NCI-H1930 (cell line): ENCODE measurements at places on chromosomes 7 and 10.
A peak's percentile ranks its signal among the peaks of the same experiment; 100 is the strongest.

- DNase-seq, result no peak
Measured at GRCh38 chr10:24929056-24929544, 23.3 kb downstream of the PRTFDC1 start.

- no peak for DNase-seq
Measured at GRCh38 chr10:130857631-130858295, 453.8 kb downstream of the TCERG1L start.

DNA sequence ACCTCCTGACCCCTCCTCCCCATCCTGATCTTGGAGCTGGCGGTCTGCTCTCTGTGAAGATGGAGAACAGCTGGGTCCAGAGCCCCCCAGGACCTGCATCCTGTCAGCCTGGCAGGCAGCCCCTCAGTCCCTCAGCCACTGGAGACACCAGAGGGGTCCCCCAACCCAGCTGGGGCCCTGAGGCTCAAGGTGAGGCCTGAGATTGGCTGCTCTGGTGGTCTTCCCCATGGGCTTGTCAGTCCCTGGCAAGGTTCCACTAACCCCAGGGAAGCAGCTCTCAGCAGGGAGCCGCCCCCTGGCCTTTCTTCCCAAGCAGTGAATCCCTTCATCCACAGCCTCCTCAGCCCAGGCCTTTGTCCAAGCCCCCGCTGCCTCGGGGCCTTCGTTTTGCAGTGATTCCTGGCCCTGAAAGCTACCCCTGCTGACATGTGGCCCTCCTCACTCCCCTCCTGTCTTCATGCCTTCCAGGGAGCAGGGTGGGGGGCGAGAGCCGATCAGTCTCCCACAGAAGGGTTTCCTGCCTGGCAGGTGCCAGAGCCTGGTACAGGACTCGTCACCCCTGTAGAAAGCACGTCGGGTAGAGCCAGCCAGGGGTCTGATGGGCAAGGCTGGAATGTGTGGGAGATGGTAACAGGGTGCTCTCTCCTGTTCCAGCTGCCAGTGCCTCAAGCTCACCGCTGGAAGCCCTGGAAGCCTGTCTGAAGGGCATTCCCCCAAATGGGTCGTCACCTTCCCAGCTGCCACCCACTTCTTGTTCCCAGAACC, 48.5 kb downstream of the ZNF467 start:
- no peak for DNase-seq

GRCh38 chr10:99937630-99938029, 72.1 kb downstream of the DNMBP start:
- no peak for DNase-seq

DNA sequence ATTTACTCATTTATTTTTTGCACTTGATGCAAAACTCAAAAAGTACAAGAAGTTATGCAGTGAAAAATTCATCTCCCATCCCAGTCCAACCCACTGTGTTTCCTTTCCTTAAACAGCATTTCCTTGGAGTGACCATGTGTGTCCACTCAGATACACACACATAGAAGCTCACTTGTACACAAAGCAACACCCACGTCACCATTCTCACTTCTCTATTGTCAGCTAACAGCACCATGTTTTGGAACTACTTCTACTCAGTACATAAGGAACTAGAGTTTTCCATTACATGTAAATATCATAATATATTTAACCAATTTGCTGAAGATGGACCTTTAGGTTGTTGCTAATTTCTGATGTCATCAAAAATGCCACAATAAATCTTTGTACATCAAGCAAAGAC, 167.6 kb downstream of the GRID1 start:
- no peak for DNase-seq

DNA sequence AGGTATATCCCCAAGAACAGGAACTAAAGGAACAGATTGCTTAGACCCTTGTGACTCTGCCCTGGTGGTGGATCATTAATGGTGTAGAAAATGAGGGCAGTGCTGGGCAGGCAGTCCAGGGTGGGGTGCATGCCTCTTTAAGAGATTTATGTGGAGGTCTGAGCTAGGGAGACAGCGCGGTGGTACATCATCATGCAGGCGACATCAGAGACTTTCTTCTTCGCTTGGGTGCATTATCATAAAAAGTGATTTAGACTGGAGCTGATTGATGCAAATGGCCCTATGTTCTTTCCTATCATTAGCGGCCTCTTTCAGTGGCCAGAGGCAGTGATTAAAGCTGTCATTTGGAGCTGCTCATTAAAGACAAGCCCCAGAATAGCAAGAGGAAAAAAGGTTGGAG, 519.1 kb upstream of the GALNT17 start:
- DNase-seq, result no peak

DNA sequence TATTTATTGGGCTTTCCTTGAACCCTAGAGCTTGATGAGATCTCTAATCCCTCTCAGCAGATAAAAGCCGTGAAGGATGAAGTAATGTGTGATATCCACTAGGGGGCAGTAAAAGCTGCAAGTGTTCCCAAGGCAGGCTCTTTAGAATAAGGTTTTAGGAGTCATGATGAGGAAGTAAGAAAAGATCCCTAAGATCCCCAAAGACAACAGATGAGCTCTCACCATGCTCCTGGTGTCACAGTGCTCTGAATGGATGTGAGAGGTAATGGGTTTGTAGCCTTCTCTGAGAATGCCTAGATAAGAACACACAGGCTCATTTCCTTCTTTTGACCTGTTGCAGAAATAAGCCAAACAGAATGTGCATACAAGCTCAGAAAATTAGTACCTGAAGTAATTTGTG, 70.4 kb upstream of the ITPRID1 start:
- DNase-seq, result peak; percentile 14

DNA sequence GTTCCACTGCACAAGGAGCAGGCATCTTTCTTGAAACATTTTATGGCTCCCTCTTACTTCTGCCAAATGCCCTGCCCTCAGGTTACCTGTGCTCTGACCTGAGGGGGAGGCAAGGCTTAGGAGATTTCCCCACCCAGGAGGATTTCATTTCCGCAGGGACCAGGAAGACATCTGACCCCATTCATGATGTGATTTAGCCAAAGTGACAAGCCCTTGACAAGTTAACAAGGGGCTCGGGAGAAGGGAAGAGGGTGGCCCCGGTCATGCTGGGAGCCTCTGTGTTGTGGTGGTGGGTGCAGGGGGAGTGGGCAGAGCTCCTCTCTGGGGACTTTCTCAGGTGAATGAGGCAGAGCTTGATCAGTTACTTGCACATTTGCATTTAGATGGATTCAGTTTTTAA, 18.9 kb downstream of the GIMAP5 start:
- DNase-seq, result no peak

- DNase-seq, result no peak
Measured at GRCh38 chr10:52318822-52319464, 4.9 kb downstream of the DKK1 start.

- DNase-seq, result no peak
Measured at GRCh38 chr10:131205556-131205955, 106.0 kb downstream of the TCERG1L start.

DNA sequence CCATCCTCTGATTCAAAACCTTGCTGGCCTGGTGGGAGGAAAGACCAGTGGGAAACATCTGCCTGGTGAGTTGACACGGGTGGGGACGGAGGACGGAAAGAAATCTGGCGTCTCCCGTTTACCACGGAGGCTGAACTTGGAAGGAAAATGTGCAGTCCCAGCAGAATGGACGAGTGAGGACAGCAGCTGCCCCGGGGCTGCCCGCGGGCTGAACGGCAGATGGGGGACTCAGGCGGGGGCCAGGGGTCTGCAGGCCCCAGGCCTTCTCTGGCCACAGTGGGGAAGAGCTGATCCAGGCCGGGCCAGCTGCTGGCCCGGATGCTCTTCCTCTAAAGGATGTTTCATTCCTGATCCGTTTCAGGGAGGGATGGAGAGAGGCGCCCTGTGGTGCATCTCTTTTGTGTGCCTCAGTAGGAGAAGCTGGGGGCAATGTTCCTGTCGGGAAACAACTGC, 147.5 kb upstream of the CHST15 start:
- no peak for DNase-seq

DNA sequence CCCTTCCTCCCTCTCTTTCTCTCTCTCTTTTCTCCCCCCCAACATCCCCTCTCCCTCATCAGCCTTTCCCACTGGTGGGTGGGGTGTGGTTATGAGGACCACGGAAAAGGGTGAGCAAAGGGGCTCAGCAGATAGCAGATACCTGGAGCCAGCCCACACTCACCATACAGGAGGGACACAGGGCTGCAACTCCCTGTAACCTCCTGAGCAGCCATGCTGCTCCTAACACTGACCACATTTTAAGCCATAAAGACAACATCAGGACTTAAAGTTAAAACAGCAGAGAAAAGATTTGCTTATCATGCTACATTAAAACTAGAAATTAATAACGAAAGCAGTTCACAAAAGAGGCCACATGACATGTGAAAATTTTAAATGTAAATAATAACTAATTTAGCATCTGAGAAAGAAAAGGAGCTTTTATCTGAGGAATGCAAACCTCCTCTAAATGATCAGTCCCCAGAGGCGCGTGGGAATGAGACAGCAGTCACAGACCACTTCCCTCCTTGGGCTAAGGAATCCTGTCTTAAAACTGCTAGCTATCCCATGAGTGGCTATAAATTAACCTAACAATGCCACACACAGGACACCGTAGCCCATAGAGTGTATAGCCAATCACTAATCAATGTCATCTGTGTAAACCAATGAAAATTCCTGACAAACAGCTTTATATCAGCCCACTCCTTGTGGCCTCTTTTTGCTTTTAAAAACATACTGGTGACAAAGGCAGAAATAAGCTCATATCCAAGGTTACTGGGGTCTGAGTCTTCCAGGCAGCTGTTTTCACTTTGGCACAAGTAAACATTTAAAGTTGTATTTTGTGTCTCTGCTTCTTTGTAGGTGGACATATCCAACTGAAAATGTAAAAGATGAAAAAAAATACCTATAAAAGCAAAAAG, 33.3 kb downstream of the PKD1L1 start:
- DNase-seq, result no peak

DNA sequence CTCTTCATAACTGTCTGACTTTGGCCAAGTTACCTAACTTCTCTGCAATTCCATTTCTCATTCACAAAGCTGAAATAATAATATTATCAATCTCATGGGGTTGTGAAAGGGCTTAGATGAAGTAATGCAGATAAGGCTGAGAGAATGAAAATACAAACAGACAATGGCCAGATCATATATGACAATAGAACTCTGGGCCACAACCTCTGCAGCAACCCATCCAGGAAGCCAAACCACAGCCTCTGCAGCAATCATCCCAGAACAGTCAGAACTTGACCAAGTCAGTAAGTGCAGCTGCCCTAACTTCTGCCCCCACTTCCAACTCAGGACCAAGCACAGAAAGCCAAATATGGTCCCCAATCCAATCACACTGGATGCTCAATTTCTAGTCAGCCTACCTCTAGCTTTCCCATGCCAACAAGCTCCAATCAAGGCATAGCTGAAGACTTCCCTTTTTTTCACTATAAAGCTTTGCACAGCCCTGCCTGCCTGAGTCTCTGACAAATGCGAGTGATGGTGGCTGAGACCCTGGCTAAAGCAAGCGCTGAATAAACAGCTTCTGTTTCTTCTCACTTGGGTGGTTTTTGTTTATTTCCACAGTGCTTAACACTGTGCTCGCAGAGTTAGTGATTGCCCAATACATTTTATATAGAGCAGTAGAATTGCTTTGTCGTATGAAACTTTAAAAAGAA, 34.8 kb upstream of the TNPO3 start:
- DNase-seq, result no peak

- DNase-seq, result no peak
Measured at GRCh38 chr10:20601941-20602461, 295.1 kb downstream of the NEBL start.

- DNase-seq, result no peak
Measured at GRCh38 chr10:15046626-15047025, 2.9 kb downstream of the OLAH start.

DNA sequence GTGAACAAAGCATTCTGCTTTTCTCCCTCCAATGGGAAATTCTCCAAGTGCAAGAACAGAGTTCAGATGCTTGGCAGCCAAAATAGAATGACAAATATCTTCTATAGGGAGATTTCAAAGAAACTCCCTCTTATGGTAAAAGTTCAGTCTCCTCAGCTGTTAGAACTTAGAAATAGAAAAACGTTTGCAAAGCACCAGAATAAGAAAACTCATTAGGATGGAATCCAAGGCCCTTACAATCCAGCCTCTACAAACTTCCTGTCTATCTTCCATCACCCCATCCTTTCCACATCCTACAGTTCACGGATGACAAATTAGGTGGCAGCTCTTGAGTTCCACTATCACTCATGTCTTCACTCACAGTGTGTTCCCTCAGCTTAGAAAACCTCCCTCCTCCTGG, 25.7 kb downstream of the FAM13C start:
- no peak for DNase-seq
